ENCODE measurements at places on chromosomes 5 and 9.

- DNase-seq = no peak
These were observed 24.7 kb downstream of the NTRK2 start for GRCh38 chr9:84694248-84694647.

DNA sequence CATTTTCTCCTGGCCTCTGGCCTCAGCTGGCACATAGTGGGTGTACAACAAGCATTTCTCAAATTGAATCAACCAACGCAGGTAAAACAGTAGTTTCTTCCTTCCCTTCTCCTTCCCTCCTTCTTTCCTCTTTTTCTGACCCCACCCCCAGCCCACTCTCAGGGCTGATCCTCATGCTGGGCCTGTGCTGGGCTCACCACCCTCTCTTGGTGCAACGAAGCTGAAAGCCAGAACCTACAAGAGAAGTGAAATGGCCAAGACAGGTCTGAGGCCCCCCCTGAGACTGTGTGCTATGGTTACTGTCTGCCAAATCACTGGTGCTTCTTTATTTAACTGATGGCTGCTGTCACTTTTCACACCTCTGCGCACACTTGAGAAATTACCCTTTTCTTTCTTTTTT, 53.0 kb upstream of the BOD1 start:
- DNase-seq = no peak

- DNase-seq = no peak
These were observed 71.5 kb downstream of the HSPA4 start for GRCh38 chr5:133123297-133123696.

DNA sequence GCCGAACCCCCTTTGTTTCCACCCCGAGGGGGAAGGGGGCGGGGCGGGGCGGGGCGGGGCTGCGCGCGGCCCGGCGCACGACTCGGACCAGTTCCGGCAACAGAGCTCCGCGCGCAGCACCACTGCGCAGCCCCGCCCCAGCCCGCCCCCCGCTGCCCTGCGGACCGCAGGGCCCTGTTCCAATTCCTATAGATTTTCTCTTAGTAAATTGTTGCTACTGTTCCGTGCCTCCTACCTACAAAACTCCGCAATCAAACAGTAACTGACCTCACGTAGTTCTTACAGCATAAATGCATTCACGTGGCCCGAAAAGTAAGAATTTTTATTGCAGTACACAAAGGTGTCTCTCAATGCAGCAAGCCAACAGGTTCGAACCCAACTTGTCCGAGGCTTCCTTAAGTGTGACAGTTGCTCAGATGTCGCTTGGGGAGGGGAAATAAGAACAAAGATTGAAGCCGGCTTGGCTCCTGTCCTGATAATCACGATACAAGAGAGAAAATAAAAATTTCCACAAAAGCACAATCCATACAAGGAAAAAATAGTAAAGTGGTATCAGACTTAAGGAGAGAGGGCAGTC, 1.2 kb upstream of the RNF38 start:
- no peak for DNase-seq

GRCh38 chr5:95841914-95842812, 19.6 kb upstream of the GLRX start:
- DNase-seq = no peak

GRCh38 chr5:109529520-109529919, 119.7 kb upstream of the PJA2 start:
- no peak for DNase-seq

- no peak for DNase-seq
These were observed 310.5 kb downstream of the CDH9 start for GRCh38 chr5:26727916-26728315.

GRCh38 chr9:110157823-110158664, 49.9 kb downstream of the C9orf152 start:
- no peak for DNase-seq

- DNase-seq = no peak
These were observed 550.8 kb downstream of the BNC2 start for GRCh38 chr9:16319646-16320045.

DNA sequence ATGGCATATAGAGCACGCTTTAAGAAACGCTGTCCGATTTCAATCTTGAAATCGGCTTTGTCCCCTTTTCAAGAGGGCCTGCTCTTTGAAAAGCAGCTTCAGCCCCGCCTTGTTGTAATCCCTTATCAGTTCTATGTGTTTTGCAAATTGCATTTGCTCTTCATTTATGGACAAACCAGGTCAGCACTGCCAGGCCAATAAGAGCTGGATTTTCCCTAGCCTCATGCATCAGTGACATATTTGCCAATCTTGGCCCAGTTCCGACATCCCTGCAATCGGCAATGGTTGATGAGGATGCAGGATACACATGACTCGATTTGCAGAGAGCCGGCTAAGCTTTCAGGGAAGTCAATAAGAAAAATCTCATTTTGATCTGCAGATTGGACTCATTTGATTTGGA, 529.1 kb upstream of the CLINT1 start:
- DNase-seq = no peak

GRCh38 chr9:117300371-117301110, 114.3 kb downstream of the ASTN2 start:
- no peak for DNase-seq

- no peak for DNase-seq
These were observed 167.0 kb downstream of the RGS3 start for GRCh38 chr9:113630386-113631136.

- no peak for DNase-seq
These were observed 369.0 kb downstream of the ACTL7B start for GRCh38 chr9:108486831-108487230.

GRCh38 chr5:158174918-158175851, 316.2 kb upstream of the CLINT1 start:
- no peak for DNase-seq

DNA sequence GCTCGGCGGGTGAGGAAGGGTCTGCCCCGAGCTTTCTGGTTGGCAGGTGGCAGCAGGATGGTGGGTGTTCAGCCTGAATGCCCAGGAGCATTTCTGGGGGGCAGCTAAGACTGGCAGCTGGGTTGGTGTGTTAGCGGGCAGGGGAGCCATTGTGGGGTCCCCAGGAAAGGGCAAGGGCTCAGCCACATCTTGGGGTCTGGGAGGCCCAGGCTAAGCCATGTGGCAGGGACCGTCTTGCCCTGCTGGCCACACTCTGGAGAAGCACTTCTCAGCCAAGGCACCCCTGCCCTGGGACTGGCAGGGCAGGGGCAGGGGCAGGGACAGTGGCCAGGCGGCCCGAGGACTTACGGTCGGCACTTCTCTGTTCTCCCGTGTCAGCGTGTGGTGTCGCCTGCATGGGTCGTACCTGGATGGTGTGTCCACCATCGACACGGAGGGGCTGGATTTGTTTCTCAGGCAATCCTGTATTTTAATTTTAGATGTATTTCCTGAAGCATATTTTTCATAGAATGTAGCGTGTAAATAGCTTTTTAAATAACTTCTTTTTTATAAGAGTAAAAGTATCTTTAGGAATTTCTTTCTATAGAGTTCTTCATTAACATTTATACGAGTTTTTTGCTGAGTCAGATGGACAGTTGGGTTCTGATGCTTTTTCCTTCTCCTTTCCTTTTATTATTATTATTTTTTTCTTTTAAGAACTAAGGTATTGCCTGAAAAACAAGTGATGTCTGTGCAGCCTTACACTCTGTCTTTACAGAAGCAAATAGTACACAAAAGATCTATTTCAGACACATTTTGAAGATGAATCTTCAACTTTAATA, 102.0 kb downstream of the PHF2 start:
- no peak for DNase-seq

GRCh38 chr9:27722866-27723265, 149.6 kb upstream of the C9orf72 start:
- DNase-seq = no peak

GRCh38 chr9:114503009-114503408, 2.3 kb downstream of the WHRN start:
- DNase-seq = no peak

DNA sequence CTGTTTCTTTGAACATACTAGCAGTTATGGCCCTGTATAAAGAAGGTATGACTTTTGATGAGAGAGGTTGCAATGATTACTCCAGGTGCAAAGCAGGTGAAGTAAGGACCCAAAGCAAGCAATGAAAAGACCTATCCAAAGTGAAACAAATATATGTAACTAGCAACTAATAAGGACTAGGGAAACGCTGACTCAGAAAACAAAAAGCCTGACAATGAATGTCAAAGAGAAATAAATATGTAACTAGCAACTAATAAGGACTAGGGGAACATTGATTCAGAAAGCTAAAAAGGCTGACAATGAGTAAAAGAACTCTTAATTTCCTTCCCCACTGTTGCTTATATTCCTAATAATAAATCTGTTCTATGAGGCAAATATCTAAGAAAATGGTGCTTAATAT, 43.1 kb downstream of the HMGCR start:
- no peak for DNase-seq

DNA sequence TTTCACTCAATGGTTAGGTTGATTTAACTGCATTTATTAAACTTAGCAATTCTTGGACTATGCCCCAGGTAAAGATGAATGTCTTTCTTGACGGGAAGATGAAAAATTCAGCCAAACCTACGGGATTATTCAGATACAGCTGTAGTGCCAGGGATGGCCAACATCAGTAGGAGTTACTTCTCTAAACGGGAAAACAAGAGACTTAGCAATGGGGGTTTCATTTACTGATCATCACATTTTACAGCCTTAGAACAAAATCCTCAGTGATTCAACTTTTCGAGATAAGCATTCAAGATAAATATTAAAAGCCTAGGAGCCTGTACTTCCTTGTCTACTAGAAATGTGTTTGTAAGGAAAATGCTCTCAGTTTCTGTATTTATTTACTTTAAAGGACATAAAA, 46.1 kb downstream of the S1PR3 start:
- DNase-seq = no peak

DNA sequence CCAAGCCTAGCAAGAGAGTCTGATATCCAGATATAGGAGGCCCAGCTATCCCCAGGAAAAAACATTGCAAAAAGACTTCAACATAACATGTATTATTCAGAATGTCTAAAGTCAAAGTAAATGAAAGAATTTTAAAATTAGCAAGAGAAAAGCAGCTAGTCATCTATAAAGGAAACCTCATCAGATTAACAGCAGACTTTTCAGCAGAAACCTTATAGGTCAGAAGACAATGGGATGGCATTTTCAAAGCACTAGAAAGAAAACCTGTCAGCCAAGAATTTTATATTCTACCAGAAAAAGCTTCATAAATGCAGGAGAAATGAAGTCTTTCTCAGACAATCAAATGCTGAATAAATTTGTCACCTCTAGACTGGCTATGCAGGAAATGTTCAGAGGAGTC, 9.9 kb downstream of the OR1L3 start:
- no peak for DNase-seq

DNA sequence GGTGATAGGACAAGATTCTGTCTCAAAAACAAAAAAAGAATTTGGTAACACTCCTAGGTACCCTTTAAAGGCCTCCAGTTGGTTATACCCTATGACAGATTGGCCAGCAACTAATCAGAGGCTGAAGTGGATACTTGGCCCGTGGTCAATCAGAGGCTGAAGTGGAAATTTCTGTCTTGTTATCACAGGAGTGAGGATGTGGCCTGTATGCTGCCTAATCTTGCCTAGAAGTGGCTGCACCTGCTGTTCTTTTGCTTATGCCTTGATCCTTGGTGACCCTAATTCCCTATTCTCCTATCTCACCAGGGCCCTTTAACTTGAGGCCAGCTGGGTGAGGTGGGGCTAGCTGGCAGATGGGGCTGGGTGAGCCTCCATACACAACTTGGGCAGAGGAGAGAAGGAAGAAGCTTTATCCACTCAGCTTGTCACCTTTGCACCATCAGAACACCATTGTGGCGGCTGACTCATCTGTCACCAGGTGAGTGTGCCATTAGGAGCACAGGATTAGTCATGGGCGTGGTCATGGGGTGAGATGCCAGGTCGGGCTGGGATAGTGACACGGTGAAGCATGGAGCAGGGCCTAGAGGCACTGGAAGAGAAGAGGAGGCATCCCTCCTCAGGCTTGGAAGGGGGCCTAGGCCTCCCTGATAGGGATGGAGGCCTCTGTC, 41.5 kb downstream of the SAR1B start:
- DNase-seq = no peak

DNA sequence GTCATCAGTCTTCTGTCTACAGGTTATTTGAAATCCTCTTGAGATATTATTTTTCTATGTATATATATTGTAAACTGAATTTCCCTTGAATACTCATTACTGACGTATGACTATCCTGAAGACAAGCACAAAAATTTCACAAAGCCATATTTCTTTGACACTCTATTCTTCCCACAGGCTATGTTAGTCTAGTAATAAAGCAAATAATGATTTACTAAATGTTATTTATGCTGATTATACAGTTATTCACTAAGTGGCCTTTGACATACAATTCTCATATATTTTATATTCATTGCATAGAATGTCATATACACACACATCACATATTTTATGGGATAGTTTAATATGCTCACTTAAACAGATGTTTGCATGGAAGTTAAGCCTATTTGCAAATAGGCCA, 793.0 kb upstream of the GRAMD2B start:
- no peak for DNase-seq

DNA sequence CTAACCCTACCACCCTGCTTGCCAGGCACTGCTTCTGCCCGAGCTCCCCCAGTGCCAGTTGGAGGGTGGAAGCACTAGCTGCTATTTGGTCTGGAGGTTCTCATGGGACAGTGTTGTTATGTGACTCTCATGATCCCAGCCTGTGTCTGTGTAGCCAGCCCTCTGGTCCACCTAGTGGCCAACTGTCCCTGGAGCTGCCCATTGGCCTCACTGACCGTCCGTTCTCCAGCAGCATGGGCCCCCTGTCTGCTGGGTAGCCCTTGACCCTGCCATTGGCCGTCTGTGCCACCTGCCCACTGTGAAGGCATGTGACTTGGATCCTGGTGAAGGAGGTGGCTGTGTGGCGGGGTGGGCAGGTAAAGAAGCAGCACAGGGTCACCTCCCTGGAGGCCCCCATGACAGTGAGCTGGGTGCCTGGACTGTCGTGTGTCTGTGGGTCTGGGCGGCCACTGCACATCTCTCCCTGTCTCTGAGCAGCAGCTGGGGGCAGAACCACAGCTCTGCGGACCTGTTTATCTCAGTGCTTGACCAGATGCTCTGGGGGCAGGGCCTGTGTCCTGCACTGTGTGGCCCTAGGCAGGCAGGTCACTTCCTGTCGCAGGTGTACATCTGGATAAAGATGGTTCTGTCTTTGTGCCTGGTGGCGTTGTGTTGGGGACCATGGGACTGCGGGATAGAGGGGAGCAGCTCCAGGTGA, 11.4 kb downstream of the PHF2 start:
- no peak for DNase-seq

DNA sequence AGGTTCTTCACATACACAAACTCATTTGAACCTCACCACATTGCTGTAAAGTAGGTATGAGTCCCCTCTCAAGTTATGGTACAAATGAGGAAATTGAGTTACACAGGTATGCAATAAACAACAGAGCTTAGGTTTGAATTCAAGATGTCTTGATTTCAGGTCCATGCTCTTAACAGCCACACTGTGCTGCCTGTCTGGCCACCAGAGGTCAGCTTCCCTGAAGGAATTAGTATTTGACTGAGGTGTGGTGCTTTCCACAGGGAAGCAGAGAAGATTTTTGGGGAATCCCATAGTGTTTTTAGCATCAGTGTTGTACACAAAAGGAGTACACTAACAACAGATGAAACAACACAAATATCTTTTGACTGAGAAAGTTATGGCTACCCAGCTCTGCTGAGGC, 94.4 kb upstream of the ITGA1 start:
- no peak for DNase-seq

GRCh38 chr5:134142052-134142451, 27.6 kb downstream of the TCF7 start:
- DNase-seq = no peak
